ENCODE measurements at places on chromosomes 6 and 20.
A peak's percentile ranks its signal among the peaks of the same experiment; 100 is the strongest.

- DNase-seq, result no peak
These were observed 63.1 kb downstream of the RNF217 start for GRCh38 chr6:125025164-125025854.

DNA sequence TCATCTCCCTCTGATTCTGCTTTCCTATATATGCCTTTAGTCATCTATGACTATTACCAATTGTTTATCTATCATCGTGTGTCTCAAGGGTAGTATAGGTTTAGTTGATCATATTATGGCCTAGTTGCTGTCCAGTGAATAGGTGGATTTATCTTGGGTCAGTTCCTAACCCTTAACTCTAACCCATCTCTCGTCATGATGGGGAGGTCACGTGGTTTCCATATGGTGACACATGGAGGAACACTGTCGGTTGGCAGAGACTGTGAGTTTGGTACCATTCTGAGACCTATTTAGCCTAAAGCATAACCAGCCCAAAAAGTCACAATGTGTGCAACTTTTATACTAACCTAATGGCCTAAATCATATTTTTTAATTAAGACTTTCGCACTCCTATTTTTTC lies 103.5 kb downstream of the SAMD5 start:
- DNase-seq, result no peak

DNA sequence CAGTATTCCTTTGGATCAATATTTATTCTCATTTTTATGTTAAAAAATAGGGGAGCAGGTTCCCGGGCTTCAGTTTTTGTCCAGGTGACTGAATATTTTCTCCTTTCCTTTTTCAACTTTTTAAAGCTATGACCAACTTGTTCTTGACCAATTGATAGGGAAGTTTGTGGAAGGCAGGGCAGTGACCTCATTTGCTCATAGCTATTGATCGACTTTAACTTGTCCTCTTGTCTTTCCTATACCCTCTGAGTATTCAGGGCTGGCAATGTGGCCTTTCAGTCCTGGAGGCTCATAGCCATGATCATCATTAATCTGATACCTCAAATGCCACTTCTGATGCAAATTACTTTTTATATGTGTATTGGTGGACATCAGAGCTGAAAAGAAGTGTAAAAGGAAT lies 448.8 kb downstream of the KIF16B start:
- DNase-seq, result no peak

DNA sequence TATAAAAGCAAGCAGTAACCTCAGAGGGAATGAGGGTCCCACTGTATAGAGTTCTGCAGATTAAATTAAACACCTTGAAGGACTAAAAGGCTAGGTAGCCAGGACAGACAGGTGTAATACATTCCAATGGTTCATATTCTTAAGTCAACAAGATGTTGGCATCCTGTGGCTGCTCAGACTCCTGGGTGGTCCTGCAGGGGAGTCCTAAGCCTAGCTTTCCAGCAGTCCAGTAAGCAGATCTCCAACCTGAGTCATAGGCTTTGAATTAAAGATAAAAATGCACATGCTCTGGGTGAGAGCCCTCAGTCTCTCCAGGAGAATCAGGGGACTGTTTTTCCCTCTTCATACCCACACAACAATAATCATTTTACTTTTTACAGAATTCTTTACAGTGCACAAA lies 307.3 kb upstream of the SUPT3H start:
- no peak for DNase-seq

- DNase-seq, result no peak
These were observed 61.3 kb upstream of the IYD start for GRCh38 chr6:150307520-150307919.

DNA sequence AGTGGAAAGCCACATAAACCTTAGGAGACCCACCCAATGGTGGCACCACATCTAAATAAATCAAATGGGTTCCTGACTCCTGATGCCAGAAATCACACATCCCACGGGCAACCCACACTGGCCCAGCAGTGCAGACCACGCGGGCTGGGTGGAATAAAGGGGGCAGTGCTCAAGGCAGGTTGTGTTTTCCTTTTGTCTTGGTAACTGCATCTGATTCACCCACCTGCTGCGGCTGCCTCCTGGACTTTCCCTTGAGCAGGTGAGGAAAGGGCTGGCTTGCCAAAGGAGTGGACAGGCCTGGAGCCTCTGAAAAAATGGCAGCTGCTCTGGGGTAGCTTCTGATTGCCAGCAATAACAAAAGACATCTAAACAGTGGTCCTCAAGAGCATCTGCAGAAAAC lies 119.5 kb upstream of the KCNK16 start:
- no peak for DNase-seq

DNA sequence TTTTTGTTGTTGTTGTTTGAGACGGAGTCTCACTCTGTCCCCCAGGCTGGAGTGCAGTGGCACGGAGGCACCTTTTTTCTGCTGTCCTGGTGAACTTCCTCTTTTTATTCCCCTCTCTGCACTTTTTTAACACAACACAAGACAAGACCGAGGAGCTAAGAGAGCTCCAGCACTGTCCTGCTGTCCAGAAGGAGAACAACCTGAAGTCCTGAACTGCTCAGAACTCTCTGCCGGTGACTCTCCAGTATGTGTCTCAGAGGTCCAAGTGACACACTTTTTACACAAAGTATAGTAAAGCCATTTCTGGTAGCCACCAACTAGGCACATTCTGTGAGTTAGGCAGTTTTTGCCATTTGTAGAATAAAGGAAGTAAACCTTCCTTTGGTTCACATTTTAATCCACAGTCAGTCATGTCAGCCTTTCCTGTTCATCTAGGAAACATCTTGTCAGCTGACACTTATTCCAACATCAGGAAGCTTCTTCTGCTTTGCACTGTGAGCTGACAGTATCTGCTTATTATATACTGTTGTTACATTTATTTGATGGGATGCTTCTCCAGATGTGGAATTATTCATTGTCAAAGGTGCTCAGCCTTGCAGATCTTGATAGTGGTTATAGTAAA lies 28.1 kb upstream of the TXNDC5 start:
- DNase-seq, result no peak

GRCh38 chr20:39568109-39568508 lies 606.0 kb downstream of the DHX35 start:
- no peak for DNase-seq

DNA sequence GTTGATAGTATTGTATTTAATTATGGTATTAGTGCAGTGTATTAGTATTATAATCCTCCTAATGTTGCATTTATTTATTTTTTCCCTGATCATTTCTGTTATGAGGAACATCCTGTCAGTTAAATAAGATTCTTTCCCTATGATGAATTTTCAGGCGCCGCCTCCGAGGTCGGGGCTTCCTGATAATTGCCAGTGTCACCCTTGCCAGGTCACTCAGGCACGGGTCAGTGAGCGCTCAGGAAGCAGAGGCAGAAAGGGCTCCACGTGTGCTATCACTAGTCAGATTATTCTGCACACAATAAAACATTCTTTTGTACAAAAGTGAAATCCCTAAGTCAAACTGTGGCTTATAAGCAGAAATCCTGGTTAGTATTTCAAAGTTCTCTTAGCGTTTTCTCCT lies 64.8 kb downstream of the TSHZ2 start:
- peak; percentile 67 for DNase-seq

- no peak for DNase-seq
These were observed 30.3 kb downstream of the AK9 start for GRCh38 chr6:109660526-109661320.

DNA sequence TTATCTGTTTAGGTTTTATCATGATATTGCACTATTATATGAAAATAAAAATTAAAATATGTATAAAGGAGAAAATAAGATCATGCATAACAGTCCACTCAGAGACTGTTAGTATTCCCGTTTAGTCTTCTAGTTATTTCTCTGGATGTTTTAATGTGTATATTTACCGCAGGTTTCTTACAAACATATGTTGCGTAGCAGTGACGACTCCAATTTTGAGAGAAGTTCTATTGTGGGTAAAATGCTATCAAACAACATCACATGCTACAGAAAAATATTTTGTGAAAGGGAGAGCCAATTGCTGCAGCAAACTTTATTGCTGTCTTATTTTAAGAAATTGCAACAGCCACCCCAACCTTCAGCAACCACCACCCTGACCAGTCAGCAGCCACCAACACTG lies 72.4 kb upstream of the NXT1 start:
- no peak for DNase-seq

GRCh38 chr6:105199711-105200110 lies 19.9 kb upstream of the POPDC3 start:
- DNase-seq, result no peak

DNA sequence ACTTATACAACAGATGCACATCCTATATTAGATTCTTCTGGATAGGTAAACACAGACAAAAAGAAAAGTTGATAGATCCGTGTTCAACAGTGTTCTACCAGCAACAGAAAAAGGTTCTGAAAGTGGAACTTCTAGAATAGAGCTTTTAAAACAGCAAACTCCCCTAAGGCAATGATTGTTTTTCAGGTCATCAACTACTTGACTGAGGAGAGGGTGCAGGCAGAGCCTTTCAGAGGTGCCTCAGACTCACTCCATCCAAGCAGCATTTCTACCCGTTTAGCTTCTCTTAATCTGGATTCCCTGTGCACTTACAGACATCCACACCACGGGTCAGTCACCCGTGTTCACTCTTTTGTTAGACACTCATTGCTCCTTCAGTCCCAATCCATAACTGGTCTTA lies 28.9 kb downstream of the FYN start:
- no peak for DNase-seq

DNA sequence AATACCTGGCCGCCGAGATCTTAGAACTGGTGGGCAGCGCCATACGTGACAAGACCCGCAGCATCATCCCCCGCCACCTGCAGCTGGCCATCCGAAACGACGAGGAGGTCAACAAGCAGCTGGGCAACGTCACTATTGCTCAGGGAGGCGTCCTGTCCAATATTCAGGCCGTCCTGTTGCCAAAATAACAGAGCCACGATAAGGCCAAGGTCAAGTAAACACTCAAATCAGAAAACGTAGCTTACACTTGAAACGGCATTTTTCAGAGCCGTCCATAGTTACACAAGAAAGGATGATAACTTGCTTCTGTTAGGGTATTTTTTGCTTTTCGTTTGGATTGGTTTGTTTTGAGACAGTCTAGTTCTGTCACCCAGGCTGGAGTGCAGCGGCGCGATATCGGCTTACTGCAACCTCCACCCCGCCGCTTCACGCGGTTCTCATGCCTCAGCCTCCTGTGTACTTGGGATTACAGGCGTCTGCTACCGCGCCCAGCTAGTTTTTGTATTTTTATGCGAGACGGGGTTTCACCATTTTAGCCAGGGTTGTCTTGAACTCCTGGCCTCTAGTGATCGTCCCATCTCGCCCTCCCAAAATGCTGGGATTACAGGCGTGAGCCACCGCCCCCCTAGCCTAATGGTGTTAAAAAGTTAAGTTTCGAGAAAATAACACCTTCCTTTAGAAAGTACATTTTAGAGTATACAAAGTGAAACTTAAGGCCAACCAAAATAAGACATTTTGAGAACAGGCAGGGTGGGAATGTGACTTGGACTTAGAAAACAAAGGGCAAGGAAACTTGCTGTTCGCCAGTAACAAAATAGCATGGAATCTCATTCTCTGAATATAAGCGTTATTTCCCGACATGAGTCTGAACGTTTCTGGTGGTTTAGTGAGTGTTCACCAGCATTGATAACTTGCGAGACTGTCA lies 42.8 kb upstream of the HFE start:
- no peak for DNase-seq

DNA sequence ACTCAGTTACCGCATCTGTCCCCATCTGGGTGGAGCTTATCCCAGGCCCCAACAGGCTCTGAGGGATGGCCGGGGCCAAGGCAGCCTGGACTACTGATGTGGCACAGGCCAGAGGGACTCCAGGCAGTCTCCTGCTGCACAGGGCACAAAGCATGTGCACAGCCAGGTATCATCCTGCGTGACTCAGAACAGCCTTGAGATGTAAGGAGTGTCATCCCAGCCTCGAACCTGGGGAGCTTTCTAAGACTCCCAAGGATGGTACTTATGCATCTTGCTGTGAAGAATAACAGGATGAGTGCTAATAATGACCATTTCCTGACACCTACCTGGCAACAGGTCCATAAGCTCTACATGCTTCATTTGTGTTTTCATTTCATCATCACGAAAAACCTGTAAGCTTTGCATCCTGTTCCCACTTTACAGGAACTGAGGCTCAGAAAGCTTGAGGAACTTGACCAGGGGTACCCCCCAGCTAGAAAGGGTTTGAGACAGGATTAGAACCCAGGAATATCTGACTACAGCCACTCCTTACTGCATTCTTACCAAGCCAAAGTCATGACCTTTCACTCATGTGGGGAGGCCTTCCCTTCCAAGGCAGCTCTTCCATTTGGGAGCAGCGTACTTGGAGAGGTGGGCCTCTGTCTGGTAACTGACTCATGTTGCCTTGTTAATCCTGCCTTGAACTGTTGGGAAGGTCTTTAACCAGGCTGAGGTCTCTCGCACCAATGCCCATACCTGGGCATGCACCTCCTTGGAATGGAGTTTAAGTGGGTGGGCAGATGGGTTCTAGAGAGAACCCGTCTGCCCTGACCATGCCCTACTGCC lies 1.9 kb downstream of the TRIB3 start:
- no peak for DNase-seq

DNA sequence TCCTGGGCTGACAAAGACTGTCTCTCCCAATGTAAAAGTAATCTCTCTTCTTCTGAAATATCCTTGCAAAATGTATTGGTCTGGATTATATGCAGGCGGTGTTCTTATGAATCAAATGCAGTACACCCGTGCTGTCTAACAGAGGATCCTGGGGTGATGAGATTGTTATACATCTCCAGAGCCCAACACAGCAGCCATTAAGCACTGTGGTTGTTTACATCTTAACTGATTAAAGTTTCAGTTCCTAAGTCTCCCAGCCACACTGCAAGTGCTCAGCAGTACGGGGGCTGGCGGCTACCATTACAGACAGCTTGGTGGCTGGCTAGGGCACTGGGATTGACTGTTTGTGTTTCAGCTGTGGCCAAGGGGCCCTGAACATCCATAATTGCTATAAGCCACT lies 7.0 kb downstream of the UNC93A start:
- DNase-seq, result no peak

GRCh38 chr20:17248224-17248623 lies 21.4 kb downstream of the PCSK2 start:
- DNase-seq, result no peak

- DNase-seq, result no peak
These were observed 562.9 kb upstream of the CHD6 start for GRCh38 chr20:42181064-42181463.

DNA sequence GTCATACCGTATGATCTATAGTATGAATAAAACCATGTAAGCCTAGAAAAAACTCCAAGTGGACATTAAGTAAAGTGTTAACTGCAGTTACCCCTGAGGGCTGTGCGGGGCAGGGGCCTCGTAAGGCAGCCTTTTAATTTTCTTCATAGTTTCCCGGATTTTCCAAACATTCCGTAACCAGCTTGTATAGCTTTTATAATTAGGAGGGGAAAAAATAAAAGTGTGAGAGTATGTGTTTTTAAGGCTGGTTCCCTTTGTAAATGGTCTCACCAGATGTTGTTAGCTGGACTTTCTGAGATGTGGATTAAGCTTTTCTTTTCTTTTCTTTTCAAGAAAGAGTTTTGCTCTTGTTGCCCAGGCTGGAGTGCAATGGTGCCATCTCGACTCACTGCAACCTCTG lies 7.0 kb downstream of the KIAA1755 start:
- DNase-seq, result no peak

DNA sequence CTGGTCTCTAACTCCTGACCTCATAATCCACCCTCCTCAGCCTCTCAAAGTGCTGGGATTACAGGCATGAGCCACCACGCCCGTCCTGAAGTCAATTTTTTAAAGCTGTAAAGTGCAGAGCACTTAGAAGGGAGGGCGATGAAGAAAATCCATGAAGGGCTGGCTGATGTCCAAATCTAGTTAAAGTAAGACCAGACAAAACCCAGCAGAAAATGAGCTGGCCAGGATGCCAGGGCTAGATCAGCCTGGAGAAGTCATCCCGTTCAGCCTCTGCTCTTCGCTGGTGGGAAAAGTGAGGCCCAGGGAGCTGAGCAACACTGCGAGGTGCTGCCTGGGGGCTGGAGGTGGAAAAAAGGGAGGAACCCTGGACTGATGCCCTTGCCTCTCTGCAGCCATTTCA lies 3.1 kb downstream of the BPIFB4 start:
- no peak for DNase-seq
